ENCODE measurements at places on chromosomes 5 and 9.

DNA sequence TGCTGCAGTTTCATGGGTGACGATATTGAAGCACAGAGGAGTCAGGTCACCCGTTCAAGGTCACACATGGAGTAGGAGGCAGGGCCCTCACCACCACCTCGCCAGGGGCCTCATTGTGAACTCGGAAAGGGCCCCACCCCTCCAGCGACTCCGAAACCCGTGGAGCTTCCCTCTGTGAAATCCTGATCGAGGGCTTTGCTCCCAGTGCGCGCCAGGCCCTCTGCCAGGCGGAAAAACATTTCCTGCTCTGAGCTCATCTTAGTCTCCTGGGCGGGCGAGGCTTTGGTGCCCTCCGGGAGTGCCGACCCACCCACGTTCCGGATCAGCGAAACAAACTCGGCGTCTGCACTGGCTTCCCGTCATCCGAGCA, 75.0 kb upstream of the FCN1 start:
- DNase-seq: no peak

- no peak for DNase-seq
Observed at GRCh38 chr9:108885643-108886348, 23.7 kb downstream of the ACTL7A start.

DNA sequence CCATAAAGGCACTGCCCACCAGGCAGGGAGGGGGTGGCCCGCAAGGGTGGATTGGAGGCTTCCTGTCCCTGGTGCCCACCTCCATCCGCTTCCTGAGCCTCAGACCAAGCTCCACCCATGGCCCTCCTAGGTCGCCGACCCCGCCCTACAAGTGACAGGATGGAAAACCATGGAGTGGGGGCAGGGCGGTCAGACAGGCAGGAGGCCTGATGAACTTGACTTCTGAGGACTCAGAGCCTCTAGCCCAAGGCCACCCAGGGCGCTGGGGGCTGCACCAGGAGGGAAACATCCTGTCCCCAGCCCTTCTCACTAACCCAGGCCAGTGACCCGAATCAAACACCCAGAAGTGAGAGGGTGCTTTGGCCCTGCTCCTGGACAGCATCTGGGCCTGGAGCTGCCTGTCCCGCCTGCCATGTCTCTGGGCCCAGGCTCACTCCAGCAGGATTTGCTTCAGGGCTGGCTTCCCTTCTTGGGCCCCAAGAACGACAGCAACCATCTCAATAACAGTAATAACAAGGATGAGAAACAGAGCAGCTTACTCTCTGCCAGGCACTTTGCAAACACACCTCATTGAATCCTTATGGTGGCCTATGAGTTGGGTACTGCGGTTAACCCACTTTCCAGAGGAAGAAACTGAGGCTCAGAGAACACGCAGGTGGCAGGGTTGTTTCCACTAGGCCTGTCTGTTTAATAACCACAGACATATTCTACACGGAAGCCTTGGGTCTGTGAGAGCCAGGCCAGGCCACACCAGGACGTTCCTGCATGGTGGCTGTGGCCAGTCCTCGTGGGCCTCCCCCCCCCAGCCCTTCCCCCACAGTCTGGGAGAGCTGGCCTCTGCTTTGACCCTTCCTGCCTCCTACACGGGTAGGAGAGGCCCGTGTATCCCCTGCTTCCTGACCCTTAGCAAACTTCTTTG, 4.4 kb upstream of the ST6GALNAC6 start:
- DNase-seq: peak; percentile 97

GRCh38 chr5:64201996-64202395, 36.4 kb downstream of the RNF180 start:
- DNase-seq: no peak

DNA sequence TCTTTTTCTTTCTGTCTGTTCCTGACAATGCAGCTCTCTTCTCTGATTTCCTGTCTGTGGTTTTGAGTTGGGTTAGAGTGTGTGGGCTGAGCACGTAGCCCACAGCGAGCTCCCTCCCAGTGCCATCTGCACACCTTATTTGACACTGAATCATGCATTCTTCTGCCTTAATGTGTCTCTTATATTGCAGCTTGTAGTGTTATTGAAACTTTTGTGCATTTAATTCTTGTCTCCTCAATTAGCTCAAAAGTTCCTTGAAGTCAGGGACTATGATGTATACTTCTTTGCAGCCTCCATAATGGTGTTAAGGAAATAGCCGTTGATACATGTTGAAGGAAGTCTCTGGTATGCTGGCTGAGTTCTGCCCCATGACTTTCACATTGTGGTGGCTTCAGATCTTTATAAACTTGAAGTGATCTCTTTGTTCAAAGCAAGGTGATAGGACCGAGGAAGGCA, 576.2 kb upstream of the CLINT1 start:
- DNase-seq: no peak

DNA sequence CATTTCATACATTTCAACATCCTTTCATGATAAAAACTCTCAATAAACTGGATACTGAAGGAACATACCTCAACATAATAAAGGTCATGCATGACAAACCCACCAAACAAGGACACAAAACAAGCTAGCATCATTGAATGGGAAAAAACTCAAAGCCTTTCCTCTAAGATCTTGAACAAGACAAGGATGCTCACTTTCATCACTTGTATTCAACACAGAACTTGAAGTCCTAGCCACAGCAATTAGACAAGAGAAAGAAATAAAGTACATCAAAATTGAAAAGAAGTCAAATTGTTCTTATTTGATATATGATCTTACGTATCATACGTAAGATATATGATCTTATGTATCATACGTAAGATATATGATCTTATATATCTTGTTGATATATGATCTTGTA, 5.3 kb downstream of the MRPL50 start:
- DNase-seq: no peak

- DNase-seq: no peak
Observed at GRCh38 chr5:97181856-97182545, 1.0 kb downstream of the RIOK2 start.

DNA sequence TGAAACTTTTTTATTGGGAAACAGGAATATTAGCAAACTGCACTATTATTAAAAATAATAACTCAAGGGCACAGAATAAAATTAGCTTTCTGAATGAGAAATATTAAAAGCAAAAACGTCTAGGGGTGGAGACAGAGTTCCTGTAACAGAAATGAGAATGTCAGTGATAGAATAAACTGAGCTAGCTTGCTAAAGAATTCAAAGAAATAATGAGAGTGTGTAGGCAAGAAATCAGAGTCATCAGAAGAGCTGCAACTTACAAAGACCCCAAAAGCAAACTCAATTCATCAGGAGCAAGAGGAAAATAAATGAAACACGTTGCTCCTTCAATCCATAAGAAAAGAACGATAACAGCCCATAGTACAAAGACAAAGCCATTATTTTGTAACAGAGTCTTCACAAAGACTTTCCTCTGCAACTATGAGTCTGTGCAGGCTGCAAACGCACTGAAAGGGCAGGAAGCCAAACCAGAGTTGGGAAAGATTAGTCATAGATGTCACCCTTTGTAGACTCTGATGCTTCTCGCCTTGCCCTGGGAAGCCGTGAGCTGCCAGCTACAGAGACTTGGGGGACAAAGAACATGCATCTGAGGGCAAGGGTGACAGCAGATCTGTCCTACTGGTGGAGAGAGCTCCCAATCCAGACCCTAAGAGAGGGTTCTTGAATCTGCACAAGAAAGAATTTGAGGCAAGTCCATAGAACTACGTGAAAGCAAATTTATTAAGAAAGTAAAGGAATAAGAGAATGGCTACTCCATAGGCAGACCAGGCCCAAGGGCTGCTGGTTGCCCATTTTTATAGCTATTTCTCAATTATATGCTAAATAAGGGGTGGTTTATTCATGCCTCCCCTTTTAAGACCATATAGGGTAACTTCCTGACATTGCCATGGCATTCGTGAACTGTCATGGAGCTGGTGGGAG, 40.8 kb downstream of the SHC3 start:
- DNase-seq: no peak

GRCh38 chr5:172156541-172156994, 31.5 kb downstream of the STK10 start:
- no peak for DNase-seq

GRCh38 chr9:89781838-89782540, 177.2 kb downstream of the GADD45G start:
- DNase-seq: no peak

DNA sequence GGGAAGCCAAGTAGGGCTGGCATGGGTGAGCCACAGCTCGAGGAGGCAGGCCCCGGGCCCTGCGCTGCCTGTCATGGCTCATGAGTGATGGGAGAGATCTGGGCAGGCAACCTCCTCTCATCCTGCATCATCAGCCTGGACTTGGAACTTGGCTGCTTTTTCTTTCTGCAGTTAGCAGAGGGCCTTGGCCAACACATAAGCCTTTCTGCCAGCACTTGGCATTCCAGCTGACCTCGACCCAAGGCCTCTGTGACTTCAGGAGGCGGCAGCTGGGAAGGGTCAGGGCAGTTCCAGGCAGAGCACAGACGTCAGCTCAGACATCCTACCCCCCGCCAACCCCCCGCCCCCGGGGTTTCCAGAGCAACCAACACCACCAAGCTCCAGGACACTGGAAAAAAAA, 7.6 kb downstream of the S1PR3 start:
- no peak for DNase-seq

DNA sequence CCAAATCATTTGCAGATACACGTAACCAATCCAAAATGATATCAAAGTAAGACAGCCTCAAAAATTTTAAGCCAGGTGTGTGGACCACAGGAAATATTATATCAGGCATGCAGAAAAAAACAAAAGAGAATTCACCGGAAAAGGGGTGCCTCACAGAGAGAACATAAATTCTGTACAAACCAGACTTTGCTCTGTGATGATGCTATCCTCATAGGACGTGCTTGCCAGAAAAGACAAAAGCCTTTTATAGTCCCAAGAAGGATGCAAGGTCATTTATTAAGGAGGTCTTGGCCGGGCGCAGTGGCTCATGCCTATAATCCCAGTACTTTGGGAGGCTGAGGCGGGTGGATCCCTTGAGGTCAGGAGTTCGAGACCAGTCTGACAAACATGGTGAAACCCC, 16.8 kb upstream of the ATP6V1G1 start:
- no peak for DNase-seq

- DNase-seq: no peak
Observed at GRCh38 chr5:591746-592145, 20.4 kb upstream of the CEP72 start.

DNA sequence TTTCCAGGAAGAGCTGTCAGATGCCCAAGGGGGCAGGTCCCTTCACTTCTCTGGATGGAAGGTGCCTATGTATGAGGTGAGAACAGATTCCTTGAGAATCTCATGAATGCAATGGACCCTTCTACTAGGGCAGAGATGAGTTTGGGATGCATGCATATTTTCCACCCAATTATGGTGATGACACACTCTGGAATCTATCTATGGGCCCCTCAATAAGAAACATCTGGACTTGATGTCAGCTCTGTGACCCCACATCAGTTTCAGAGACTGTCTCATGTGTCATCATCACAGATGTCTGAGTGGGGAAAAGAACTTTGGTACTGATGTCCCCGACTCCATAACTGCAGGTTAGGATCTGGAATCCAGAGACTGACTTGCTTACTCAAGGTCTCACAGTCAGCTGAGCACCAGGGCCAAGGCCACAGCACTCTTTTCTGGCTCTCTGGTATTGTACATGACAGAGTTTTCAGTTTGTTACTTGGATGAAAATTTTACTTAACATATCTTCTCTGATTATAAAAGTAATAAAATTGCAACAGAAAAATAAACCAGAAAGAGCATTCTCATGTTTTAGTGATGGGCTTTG, 177.0 kb downstream of the DCP2 start:
- no peak for DNase-seq

DNA sequence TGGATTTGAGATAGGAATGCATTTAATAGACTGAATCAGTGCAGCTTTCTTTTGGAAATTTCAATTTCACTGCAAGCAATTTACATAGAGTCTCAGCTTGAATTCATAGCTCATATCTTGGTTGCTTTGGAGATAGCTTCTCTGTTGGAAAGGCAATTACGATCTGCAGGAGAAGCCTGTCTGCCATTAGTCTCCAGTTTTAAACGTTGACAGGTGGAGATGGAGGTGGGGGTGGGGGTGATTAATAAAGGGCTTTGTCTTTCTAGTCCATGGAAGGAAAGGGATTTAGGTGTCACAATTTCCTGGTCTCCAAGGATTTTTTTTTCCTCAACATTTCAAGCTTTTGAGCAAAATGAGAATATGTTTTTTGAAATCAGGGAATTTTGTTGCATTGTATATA, 184.7 kb downstream of the CARTPT start:
- no peak for DNase-seq

- DNase-seq: no peak
Observed at GRCh38 chr9:108933231-108933717, 650 bp downstream of the ELP1 start.

DNA sequence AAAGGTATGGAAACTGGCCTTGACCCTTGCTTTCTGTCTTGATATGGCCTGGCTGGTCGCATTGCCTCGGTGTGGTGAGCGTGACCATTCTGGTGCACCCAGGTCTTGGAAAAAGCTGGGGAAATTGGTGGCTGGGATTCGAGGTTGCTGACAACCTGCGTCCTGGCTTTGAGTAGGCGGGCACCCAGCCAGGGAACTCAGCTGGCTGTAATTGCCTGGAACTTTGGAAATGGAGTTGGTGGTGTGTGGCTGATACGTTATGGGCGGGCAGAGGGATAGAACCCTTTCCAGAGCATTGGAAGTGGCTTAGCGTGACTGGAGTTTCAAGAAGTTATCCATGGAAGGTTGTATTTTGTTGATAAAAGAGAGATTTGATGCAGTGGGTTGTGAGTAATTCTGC, 35.2 kb downstream of the KCNMB1 start:
- DNase-seq: no peak

- no peak for DNase-seq
Observed at GRCh38 chr9:14144215-14144614, 169.7 kb downstream of the NFIB start.

DNA sequence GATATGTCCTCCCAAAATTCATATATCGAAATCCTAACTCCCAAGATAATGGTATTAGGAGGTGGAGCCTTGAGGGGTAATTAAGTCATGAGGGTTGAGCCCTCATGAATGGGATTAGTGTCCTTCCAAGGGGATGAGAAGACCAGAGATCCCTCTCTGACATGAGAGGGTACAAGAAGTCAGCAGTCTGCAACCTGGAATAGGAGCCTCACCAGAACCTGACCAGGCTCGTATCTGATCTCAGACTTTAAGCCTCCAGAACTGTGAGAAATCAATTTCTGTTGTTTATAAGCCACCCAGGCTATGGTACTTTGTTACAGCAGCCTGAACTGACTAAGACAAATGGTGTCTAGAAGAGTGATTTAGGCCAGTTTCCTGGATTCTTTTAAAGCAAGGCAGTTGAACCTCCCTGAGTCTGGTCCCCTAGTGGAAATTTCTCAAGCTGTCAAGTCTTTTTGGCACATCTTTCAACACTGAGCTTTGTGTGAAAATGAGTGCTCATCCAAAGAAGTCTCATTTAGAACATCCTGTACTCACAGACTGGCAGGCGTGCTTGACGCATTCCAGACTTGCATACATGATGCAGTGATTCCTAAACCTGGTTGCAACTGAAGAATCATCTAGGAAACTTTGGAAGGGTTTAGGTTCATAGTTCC, 254.8 kb upstream of the PPP1R2B start:
- no peak for DNase-seq

- no peak for DNase-seq
Observed at GRCh38 chr9:73810585-73811215, 659.0 kb downstream of the ANXA1 start.
